ENCODE measurements at places on chromosomes 12 and 14. TPM values are rescaled to one million over a fixed set of nuclear protein-coding genes. Genes with fewer than 3 reads are reported as not detected.

DNA sequence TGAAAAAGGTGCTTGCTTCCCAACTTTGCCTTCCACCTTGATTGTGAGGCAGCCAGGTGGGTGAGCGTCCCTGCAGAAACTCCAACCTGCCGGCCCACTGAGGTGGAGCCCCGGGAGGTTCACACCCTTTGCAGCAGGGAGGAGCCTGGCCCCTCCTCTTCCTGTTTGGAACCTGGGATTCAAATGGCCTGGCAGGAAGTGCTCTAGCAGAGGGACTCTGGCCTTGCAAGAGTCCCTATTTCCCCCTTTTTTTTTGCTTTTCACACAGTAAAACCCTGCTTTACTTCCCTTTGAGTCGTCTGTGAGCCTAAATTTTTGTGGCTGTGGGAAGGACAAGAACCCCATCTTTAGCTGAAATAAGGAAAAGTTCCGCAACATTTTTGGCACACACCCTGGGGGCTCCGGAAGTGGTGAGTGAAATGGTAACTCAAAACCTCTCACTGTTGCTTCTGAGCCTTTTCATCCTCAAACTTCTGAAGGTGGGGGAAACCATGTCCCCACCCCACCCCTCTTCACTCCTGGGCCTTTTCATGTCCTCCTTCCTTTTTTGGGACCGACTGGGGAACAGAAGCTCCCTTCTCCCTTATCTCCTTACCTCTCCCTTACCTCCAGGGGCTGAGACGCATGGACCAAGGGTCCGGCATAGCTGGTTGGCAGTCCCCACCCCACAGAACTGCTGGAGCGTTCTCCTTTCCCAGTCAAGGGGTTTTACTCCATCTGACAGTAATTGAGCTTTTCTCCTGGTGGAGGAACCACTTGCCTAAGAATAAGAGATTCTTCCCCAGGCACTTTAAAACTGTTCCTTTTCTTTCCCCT lies 102.0 kb downstream of the KCNMB4 start:
- no peaks in the 10 kb centered on the region for H3K4me1 ChIP-seq
- no peak for DNase-seq
- H3K4me3 ChIP-seq: no peak overlapping the region

DNA sequence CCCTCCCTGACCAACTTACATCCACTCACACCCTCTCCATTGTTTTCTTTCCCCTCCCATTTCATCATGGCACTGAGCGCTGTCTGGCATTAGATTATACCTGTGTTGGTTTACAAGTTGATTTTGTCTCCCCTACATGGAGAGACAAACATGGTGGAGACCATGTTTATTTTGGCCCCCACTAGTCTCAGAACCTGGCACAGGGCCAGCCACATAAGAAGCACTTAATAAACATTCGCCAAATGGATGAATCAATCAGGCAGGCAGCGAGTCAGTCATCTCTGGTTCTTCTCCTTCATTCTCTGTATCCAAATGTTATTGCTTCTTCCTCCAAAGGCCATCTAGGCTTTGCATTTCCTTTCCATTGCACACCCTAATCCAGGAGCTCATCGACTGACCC lies 177.4 kb downstream of the DPF3 start:
- H3K27me3 ChIP-seq: no peaks in the 10 kb centered on the region
- peaks cover 2% of the 10 kb centered on the region for H3K36me3 ChIP-seq
- no peak for DNase-seq
- peaks cover 16% of the 10 kb centered on the region for H3K4me1 ChIP-seq

GRCh38 chr12:28232211-28232928 lies 42.1 kb downstream of the CCDC91 start:
- no peaks in the 10 kb centered on the region for H3K36me3 ChIP-seq
- no peak for DNase-seq
- no peak overlapping the region for H3K27ac ChIP-seq
- H3K27me3 ChIP-seq: no peaks in the 10 kb centered on the region
- H3K4me1 ChIP-seq: no peaks in the 10 kb centered on the region

DNA sequence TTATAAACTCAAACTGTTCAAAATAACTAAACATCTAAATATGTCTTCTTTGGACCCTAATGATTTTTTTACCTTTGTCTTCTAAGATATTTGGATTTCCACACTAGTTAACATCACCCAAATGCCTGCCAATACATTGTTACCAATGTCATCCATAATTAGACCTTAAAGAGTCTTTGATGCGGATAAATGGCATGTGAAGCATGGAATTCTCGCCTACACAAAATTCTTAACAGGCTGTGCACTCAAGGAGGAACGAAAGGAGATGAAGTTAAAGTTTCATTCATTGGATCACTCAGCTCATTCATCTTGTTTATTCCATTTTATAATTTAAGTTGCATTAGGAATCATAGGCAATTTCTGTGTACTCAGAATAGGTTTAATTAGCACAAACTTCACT lies 219.7 kb downstream of the ACSS3 start:
- H3K4me1 ChIP-seq: peaks cover 16% of the 10 kb centered on the region
- no peak overlapping the region for H3K4me3 ChIP-seq
- H3K36me3 ChIP-seq: no peaks in the 10 kb centered on the region
- peak overlapping the region; percentile 62 for H3K27ac ChIP-seq

GRCh38 chr14:92263681-92264080 lies 59.3 kb upstream of the SLC24A4 start:
- DNase-seq: no peak
- H3K27me3 ChIP-seq: peaks cover 2% of the 10 kb centered on the region
- no peaks in the 10 kb centered on the region for H3K36me3 ChIP-seq
- H3K4me3 ChIP-seq: no peak overlapping the region
- no peaks in the 10 kb centered on the region for H3K4me1 ChIP-seq

GRCh38 chr14:89899917-89900663 lies 54.4 kb downstream of the EFCAB11 start:
- H3K36me3 ChIP-seq: no peaks in the 10 kb centered on the region
- peak overlapping the region; percentile 20 for H3K27ac ChIP-seq
- no peak for DNase-seq
- no peaks in the 10 kb centered on the region for H3K27me3 ChIP-seq

DNA sequence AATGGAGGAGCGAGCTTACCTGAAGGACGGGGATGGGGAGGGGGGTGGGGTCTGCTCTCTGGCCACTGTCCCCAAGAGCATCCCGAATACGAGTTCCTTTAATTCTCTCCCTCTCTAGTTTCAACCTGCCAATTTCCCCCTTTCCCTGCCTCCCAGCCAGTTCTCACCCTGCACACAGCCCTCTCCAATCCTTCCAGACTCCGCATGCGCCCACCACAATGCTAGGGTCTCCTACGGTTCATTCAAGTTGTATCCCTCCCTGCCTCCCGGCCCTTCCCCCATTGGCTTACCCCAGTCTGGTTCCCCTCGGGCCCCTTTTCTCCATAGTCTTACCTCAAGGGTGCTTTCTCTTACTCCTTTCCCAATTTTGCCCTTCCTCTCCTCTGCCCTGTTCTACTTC lies 708 bp upstream of the IGFBP6 start:
- H3K27ac ChIP-seq: peak overlapping the region; percentile 88
- peaks cover 31% of the 10 kb centered on the region for H3K4me1 ChIP-seq
- H3K36me3 ChIP-seq: no peaks in the 10 kb centered on the region
- H3K4me3 ChIP-seq: peak overlapping the region; percentile 65
- H3K27me3 ChIP-seq: no peaks in the 10 kb centered on the region
- DNase-seq: no peak

GRCh38 chr14:47852278-47852677 lies 176.9 kb upstream of the MDGA2 start:
- no peak overlapping the region for H3K27ac ChIP-seq
- no peaks in the 10 kb centered on the region for H3K27me3 ChIP-seq
- H3K4me1 ChIP-seq: no peaks in the 10 kb centered on the region
- H3K36me3 ChIP-seq: no peaks in the 10 kb centered on the region
- H3K4me3 ChIP-seq: no peak overlapping the region

GRCh38 chr14:42047421-42048055 lies 440.9 kb downstream of the LRFN5 start:
- no peaks in the 10 kb centered on the region for H3K27me3 ChIP-seq
- H3K4me1 ChIP-seq: no peaks in the 10 kb centered on the region
- no peak overlapping the region for H3K4me3 ChIP-seq
- DNase-seq: peak; percentile 22
- H3K27ac ChIP-seq: no peak overlapping the region
- no peaks in the 10 kb centered on the region for H3K36me3 ChIP-seq

The DBX2 gene
- total RNA-seq: not detected

The ZDHHC22 gene
- total RNA-seq: 0.50 TPM

The MED6 gene
- total RNA-seq: 43.4 TPM

The NUDT4 gene
- total RNA-seq: 54.8 TPM

The MGP gene
- total RNA-seq: not detected

The PRR4 gene
- total RNA-seq: 2.2 TPM

Measured in astrocyte (in vitro differentiated cells and primary cell).